ENCODE measurements at places on chromosomes 6 and 20.

- no peaks in the 10 kb centered on the region for H3K36me3 ChIP-seq
- H3K4me3 ChIP-seq: no peak overlapping the region
- H3K4me1 ChIP-seq: no peaks in the 10 kb centered on the region
- no peaks in the 10 kb centered on the region for H3K27me3 ChIP-seq
- no peak overlapping the region for H3K27ac ChIP-seq
Measured at GRCh38 chr6:163554032-163554431, 139.5 kb downstream of the QKI start.

DNA sequence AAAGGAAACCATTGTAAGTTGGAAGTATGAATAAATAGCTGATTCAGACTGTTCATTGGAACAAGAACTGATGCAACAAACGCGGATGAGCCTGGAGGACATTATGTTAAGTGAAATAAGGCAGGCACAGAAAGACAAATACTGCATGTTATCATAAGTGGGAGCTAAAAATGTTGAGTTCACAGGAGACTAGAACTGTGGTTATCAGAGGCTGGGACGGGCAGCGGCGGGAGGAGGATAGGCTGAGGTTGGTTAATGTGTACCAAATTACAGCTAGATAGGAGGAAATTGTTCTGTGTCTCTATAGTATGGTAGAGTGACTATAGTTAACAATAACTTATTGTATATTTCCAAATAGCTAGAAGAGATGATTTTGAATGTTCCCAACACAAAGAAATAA is 40.8 kb downstream of the FAM229B start:
- H3K4me3 ChIP-seq: no peak overlapping the region
- DNase-seq: no peak

- no peak overlapping the region for H3K4me3 ChIP-seq
- H3K27me3 ChIP-seq: no peaks in the 10 kb centered on the region
- no peak overlapping the region for H3K27ac ChIP-seq
- no peaks in the 10 kb centered on the region for H3K4me1 ChIP-seq
- DNase-seq: no peak
Measured at GRCh38 chr6:44190715-44191114, 26.0 kb upstream of the MYMX start.

DNA sequence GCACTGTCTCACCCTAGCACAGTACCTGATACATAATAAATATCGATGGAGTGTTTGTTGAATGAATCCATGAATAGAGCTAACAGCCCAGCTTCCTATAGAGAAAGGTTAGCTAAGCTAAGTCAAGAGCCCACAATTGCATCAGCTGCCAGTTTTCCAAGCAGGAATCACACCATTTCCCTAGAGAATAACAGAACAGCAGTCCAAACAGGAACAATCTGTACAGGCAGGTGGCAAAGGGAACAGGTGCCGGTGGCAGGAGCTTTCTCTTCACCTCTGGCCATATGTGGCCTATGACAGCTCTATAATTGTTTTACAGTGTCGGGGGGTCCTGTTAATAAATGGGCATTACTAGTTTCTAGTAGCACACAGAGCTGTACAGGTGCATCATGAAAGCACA is 38.8 kb downstream of the ISM1 start:
- H3K4me3 ChIP-seq: no peak overlapping the region
- no peak overlapping the region for H3K27ac ChIP-seq
- H3K36me3 ChIP-seq: no peaks in the 10 kb centered on the region
- no peaks in the 10 kb centered on the region for H3K27me3 ChIP-seq
- no peak for DNase-seq

DNA sequence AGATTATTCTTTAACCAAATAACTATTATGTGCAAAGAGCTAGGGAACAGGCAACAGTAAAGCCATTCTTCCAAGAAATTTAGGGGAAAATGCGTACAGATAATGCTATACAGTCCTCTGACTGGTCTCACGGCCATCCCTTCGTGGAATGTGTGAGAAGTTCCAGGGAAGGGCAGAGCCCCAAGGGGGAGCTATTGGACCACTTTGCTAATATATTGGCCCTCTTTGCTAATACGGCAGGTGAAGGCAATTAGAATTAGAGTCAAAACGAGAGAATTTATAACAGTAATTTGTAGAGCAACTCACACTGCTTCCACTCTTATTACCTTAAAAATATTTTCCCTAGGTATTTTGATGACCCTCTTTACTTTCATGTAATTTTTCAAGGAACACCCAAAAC is 140.4 kb downstream of the IMPG1 start:
- H3K4me1 ChIP-seq: no peaks in the 10 kb centered on the region
- DNase-seq: no peak
- H3K4me3 ChIP-seq: no peak overlapping the region
- no peak overlapping the region for H3K27ac ChIP-seq
- peaks cover 3% of the 10 kb centered on the region for H3K36me3 ChIP-seq

DNA sequence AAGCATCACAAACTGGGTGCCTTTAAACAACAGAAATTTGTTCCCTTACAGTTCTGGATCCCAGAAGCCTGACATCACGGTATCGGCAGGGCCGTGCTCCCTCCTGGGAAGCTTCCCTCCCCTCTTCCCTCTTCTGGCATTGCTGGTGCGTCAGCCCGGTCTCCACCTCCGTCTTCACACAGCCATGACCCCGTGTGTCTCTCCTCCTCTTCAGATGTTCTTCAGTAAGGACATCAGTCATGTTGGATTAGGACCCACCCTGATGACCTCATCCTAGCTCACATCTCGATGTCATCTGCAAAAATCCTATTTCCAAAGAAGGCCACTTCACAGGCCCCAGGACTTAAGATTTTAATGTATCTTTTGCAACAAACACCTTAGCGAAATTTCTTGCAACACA is 38.4 kb upstream of the TBXT start:
- no peak overlapping the region for H3K27ac ChIP-seq
- no peaks in the 10 kb centered on the region for H3K27me3 ChIP-seq
- no peak for DNase-seq

- H3K27me3 ChIP-seq: no peaks in the 10 kb centered on the region
- H3K4me1 ChIP-seq: no peaks in the 10 kb centered on the region
- no peak overlapping the region for H3K27ac ChIP-seq
- DNase-seq: no peak
Measured at GRCh38 chr6:70672549-70672948, 4.9 kb downstream of the SMAP1 start.

DNA sequence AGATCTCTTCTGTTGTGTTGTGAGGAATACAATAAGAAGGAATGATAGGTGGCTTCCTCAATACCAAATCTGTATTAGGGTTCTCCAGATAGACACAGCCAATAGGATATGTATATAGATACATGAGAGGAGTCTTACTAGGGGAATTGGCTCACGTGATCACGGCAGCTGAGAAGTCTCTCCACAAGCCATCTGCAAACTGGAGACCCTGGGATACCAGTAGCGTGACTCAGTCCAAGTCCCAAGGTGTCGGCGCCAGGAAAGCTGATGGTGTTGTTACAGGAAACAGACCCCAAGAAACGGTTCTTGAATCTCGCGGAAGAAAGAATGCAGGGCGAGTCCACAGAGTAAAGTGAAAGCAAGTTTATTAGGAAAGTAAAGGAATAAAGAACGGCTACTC is 61.4 kb downstream of the SYTL3 start:
- no peaks in the 10 kb centered on the region for H3K4me1 ChIP-seq
- H3K4me3 ChIP-seq: no peak overlapping the region
- no peak overlapping the region for H3K27ac ChIP-seq
- H3K36me3 ChIP-seq: no peaks in the 10 kb centered on the region

DNA sequence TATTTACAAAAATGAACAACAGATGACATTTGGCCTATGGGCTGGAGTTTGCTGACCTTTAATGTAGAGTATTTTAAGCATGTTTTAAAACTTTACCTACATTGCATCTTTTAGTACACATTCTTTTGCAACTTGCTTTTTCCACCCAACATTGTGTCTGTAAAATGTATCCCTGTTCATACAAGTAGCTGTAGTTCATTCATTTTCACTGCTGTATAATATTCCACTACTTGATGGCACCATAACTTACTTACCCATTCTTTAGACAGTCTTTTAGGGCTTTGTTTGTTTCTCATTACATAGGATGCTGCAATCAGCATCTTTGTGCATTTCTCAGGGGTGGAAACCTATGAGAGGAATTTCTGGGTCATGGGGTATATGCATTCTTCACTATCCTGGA is 115.1 kb downstream of the EYA2 start:
- H3K4me3 ChIP-seq: no peak overlapping the region
- H3K36me3 ChIP-seq: no peaks in the 10 kb centered on the region
- no peaks in the 10 kb centered on the region for H3K4me1 ChIP-seq
- no peaks in the 10 kb centered on the region for H3K27me3 ChIP-seq

DNA sequence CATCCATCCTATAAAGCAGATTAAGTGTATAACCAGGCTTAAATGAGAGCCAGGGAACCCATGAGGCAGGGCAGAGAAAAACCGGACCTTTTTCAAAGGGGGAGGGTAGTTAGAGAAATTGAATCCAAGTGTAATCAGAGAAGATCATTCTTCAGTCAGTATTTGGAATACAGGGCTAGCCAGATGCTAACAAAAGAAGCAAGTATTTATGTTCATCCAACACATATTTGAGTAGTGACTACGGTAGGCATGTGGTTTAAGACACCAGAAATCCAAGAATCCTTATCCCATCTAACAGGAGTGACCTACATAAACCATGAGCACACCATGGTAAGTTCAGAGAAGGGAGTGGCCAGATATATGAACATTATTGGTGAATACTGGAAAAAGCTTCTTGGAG is 46.8 kb upstream of the FAM83C start:
- H3K27ac ChIP-seq: peak overlapping the region; percentile 12
- no peaks in the 10 kb centered on the region for H3K36me3 ChIP-seq
- no peaks in the 10 kb centered on the region for H3K27me3 ChIP-seq
- no peaks in the 10 kb centered on the region for H3K4me1 ChIP-seq

DNA sequence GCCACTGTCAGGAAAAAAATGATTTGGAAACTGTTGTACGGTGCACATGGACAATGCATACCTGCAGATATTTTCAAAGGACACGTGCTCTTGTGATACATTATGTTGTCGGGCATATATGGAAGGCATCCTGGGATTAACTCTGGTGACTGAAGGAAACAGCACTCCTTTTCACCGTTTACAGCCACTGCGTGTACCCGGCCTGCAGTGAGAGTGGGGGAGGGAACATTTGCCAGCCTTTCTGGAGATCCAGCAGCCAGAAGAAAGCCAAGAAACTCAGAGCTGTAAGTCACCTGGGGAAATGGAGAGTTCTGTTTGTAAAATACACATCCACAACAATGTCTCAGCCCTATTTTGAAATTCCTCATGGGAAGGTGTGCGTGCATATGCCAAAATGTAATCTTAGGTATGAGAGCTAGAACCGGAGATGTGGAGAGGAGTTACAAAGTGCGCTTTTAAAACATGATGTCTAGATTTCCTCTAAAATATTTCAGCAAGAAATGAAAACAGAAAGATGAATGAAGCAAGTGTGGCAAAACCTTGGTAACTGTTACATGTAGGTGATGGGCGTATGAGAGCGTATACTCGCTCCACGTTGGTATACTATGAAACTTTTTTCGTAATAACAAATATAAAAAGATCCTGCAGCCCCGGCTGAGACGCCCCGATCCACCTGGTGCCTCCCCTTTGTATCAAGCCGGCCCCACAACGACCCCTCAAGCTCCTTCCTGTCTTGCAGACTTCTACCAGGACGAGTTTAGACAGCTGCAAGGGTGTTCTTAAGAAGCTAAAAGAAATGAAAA is 8.6 kb upstream of the FOXF2 start:
- H3K36me3 ChIP-seq: no peaks in the 10 kb centered on the region
- H3K27me3 ChIP-seq: peaks cover 100% of the 10 kb centered on the region
- DNase-seq: no peak
- H3K27ac ChIP-seq: no peak overlapping the region
- H3K4me3 ChIP-seq: no peak overlapping the region

GRCh38 chr20:62143957-62144825 is 622 bp downstream of the SS18L1 start:
- peak overlapping the region; percentile 82 for H3K4me3 ChIP-seq
- peak; percentile 65 for DNase-seq
- peaks cover 15% of the 10 kb centered on the region for H3K4me1 ChIP-seq
- no peaks in the 10 kb centered on the region for H3K27me3 ChIP-seq
- no peaks in the 10 kb centered on the region for H3K36me3 ChIP-seq
- peak overlapping the region; percentile 100 for H3K27ac ChIP-seq

GRCh38 chr6:145875496-145876211 is 61.1 kb upstream of the FBXO30 start:
- H3K27ac ChIP-seq: no peak overlapping the region
- no peaks in the 10 kb centered on the region for H3K27me3 ChIP-seq
- no peaks in the 10 kb centered on the region for H3K36me3 ChIP-seq
- H3K4me1 ChIP-seq: no peaks in the 10 kb centered on the region
- DNase-seq: no peak

DNA sequence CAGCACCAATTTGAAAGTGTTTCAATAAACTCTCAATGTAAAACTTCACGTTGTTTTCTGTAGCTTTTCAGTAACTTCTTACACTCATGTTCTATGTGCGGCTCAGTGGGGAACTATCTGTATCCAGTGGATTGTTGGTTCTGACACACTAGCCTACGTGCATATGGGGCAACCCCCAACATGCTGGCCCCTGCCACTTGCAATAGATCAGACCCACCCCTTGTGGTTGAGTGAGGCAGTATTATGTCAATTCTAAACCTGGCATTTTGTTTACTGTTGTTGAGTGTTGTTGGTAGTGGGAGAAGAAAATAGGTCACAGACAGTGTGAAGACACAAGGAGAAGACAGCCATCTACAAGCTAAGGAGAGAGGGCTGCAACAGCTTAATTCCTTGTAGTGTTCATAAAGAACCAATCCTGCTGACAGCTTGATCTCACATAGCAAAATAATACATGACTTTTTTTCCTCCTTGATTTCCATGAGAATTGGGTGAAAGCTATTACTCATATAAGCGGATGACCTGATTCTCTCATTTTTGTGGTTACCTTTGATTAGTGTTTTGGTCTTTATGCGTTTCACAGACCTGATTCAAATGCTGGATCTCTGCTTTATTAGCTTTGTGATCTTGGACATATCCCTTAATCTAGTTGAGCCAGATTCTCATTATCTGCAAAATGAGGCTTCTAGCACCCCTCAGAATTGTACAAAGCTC is 320.4 kb downstream of the LAMA2 start:
- H3K27me3 ChIP-seq: no peaks in the 10 kb centered on the region
- H3K4me1 ChIP-seq: no peaks in the 10 kb centered on the region
- no peak overlapping the region for H3K27ac ChIP-seq
- DNase-seq: no peak
- H3K36me3 ChIP-seq: no peaks in the 10 kb centered on the region
- no peak overlapping the region for H3K4me3 ChIP-seq

DNA sequence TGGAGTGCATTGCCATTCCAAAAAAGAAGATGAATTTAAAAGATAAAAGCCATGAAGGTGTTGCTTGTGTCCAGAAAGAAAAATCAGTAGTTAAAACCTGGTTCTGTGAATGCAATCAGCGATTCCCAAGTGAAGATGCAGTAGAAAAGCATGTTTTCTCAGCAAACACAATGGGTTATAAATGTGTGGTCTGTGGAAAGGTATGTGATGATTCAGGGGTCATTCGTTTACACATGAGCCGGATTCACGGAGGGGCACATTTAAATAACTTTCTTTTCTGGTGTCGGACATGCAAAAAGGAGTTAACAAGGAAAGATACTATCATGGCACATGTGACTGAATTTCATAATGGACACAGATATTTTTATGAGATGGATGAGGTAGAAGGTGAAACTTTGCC is 24.7 kb upstream of the BAG2 start:
- H3K4me1 ChIP-seq: no peaks in the 10 kb centered on the region
- H3K27ac ChIP-seq: no peak overlapping the region
- H3K36me3 ChIP-seq: peaks cover 9% of the 10 kb centered on the region

- H3K27ac ChIP-seq: peak overlapping the region; percentile 77
- H3K36me3 ChIP-seq: no peaks in the 10 kb centered on the region
- H3K27me3 ChIP-seq: no peaks in the 10 kb centered on the region
- H3K4me3 ChIP-seq: no peak overlapping the region
- H3K4me1 ChIP-seq: no peaks in the 10 kb centered on the region
Measured at GRCh38 chr6:112149719-112150263, 62.4 kb downstream of the FAM229B start.

Measured in breast epithelium (tissue), 4 donors.